Endothelial cell (in vitro differentiated cells): ENCODE measurements at places on chromosomes 3 and 15.

DNA sequence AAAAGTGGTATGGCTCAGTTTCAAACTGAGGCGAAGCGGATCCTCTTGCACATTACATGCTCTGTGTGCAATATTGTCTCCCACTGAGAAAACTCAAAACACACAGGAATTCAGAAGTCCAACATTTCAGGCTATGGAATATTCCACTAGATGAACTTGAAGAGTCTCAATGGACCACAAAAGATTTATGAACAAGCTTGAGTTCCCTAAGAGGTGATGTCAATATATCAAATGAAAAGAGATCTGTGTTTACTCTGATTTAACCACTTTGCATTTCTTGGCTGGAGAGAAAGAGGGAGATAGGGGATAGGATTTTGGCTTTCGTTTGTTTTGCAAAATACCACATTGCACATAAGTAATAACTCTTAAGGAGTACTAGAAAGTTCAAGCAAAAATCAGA lies 20.3 kb downstream of the PDZRN3 start:
- no peak overlapping the region for H3K4me3 ChIP-seq
- no peak overlapping the region for H3K27ac ChIP-seq
- H3K36me3 ChIP-seq = no peaks in the 10 kb centered on the region
- H3K4me1 ChIP-seq = no peaks in the 10 kb centered on the region
- DNase-seq = no peak

- DNase-seq = no peak
- no peak overlapping the region for H3K27ac ChIP-seq
- H3K4me3 ChIP-seq = no peak overlapping the region
- H3K36me3 ChIP-seq = no peaks in the 10 kb centered on the region
These were observed 218.0 kb upstream of the ROBO1 start for GRCh38 chr3:79985816-79986215.

DNA sequence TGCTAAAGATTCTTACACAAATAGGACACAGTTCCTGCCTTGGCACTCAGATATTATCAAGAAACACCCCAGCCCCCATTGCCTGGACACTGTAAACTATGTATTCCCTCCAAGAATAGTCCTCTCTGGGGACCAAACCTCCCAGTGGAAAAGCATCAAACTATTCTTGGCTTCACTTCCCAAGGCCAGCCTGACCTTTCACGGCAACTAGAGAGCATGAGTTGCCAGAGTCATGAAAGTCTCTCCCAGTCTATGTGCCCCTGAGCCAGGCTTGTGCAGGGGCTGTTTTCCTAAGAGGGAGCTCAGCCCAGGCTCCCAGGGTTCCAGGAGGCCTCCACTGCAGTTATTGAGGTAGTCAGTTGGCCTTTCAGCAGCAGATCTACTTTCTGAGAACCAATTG lies 251.9 kb upstream of the TGFBR2 start:
- no peaks in the 10 kb centered on the region for H3K27me3 ChIP-seq
- no peak overlapping the region for H3K4me3 ChIP-seq
- H3K4me1 ChIP-seq = peaks cover 34% of the 10 kb centered on the region

GRCh38 chr3:193716150-193716549 lies 123.1 kb downstream of the OPA1 start:
- peaks cover 6% of the 10 kb centered on the region for H3K27me3 ChIP-seq
- no peak overlapping the region for H3K27ac ChIP-seq
- no peak overlapping the region for H3K4me3 ChIP-seq
- peaks cover 15% of the 10 kb centered on the region for H3K36me3 ChIP-seq

DNA sequence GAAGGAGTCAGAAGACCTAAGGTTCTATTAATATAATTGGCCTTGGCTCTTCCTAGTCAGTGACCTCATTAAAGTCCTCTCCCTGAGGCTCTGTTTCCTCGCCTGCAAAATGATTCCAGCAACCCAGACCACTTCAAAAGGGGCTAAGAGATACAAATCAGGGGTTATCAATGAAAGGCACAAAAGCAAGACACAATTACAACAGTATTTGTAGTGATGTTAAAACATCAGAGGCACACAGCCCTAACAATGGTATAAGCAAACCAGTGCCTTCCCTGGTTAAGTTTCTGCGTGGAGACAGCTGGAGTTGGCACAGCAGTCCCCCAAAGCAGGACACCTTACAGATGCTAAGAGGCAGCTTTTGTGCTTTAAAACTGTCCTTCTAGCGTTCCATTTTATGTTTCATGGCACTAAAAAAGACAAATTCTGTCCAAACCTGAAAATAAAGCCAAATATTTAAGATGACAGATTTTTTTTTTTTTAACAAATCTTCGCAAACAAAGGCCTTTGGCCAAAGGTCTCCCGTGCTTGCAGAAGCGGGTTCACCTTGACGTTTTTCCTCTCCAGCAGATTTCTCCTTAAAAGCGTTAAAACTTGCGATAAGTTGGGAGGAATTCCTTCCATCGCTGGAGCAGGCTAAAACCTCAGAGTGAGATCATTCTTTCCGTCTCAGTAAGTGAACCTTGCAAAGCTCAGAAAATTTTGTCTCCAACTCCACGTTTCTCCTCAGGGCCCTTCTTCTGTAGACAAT lies 999 bp downstream of the ZNF280D start:
- H3K27ac ChIP-seq = peak overlapping the region; percentile 97
- peaks cover 18% of the 10 kb centered on the region for H3K4me1 ChIP-seq
- H3K36me3 ChIP-seq = peaks cover 17% of the 10 kb centered on the region
- H3K27me3 ChIP-seq = peaks cover 4% of the 10 kb centered on the region
- H3K4me3 ChIP-seq = peak overlapping the region; percentile 97

DNA sequence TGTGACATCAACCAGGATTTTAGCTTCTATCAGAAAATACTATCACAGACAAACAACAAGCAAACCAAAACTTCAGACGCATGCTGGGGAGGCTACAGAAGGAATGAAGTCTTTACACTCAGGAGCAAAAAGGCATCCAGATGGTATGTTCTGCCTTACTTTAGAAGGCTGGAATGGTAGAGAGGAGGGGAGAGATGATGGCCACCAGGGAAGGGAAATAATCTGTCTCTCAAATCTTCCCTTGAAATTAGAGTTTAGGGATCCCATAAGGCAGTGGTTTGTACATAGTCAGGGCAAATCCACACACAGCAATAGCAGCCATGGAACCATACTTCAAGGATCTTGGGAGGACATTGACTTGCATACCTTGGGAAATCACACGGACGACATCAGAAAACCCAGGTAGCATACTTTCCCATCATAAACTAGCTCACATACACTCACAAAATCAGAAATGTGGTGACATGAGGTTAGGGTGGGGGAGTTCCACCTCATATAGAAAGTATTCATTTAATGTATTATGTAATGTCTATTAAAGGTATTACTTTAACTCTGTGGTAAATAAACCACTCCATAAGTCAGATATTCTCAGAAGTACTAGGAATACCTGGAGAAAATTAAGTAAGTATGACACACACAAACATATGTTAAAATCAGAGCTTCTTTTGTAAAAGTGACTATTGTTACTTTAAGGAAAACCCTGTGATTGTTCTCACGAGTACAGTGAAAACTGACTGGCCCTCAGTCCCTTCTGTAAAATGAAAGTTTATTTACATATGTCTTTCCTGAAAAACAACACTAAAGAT lies 9.4 kb downstream of the BTLA start:
- no peaks in the 10 kb centered on the region for H3K27me3 ChIP-seq
- peak overlapping the region; percentile 65 for H3K27ac ChIP-seq
- DNase-seq = no peak

DNA sequence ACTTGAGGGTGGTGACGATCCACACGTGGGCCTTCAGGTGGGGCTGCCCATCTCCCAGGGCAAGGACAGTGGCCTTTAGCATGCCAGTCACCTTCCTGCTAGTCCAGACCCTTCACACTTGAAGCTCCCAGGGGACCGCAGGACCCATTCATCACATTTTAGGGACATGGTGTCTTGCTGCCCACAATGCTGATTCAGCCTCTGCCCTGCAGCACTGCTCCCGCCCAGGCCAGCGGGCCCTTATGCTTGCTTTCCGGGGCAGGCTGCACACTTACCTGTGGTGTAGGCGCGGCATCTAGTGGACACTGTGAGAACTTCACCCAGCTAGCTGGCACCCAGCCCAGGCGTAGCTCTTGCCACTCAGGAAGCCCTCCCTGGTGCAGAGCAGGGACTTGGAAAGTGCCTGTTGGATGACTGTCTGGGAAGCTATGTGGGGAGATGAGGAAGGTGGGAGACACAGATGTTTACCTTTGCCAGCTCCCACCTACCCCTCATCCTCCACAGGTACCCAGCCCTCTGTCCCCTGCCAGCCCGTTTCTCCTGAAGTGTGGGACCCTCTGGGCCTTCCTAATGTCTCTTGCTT lies 26.3 kb upstream of the NR2C2 start:
- DNase-seq = peak; percentile 78
- H3K4me1 ChIP-seq = peaks cover 6% of the 10 kb centered on the region
- H3K27ac ChIP-seq = peak overlapping the region; percentile 57
- no peak overlapping the region for H3K4me3 ChIP-seq
- peaks cover 31% of the 10 kb centered on the region for H3K27me3 ChIP-seq

DNA sequence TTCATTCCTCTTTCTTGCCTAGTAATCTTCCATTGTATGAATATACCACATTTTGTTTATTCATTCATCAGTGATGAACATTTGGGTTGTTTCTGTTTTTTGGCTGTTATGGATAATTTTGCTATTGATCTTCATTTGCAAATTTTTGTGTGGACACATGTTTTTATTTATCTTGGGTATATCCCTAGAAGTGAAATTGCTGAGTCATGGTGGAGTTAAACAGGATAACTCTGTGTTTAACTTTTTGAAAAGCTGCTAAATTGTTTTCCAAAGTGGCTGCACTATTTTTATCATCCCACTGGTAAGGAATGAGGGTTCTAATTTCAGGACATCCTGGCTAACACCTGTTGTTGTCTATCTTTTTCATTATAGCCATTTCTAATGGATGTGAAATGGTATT lies 74.6 kb upstream of the ARL6 start:
- H3K4me3 ChIP-seq = no peak overlapping the region
- no peak for DNase-seq
- H3K27me3 ChIP-seq = no peaks in the 10 kb centered on the region
- no peaks in the 10 kb centered on the region for H3K4me1 ChIP-seq
- H3K36me3 ChIP-seq = no peaks in the 10 kb centered on the region

- H3K4me1 ChIP-seq = peaks cover 8% of the 10 kb centered on the region
- no peak overlapping the region for H3K27ac ChIP-seq
- no peak for DNase-seq
These were observed 6.4 kb downstream of the TMIE start for GRCh38 chr3:46707601-46708011.

DNA sequence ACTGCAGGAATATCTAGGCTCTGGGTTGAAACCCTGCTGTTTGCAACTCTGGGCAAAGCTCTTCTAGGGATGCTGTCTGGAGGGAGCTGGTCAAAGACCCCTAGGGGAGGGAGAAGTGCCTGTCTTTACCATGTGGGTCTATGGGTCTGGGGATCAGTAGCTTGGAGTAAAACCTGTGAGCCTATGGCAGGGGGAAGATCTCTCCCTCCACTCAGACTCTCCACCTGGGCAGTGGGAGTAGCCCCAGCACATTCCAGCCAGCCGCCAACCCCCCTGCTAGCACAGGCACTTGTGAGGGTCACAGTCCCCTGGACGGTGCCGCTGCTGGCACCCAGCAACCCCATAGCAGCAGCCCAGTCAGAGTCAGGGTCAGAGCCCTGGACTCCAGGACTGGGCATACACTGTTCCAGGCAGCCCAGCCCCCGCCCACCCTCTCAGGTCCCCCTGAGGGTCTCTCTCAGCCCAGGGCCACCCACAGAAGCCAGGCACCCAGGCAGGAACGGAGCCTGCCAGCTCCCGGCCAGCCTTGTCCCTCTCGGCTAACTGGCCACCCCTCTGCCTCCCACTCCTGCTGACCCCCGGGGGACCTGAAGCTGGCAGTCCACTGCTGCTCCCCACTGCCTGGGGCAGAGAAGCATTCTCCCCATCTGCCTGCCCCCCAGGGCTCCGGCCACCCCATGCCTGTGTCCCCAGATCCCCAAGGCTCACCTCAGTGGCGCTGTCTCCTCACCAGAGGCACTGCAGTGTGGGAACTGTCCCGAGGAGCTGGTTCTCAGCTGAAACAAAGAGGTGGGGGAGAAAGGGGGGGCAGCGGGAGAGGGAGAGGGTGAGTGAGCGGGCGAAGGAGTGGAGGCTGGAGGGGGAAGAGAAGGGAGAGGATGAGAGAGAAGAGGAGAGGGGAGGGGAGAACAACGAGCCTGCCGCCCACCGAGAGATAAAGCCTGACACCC lies 10.8 kb downstream of the GLYCTK start:
- H3K4me3 ChIP-seq = peak overlapping the region; percentile 69
- H3K27me3 ChIP-seq = peaks cover 16% of the 10 kb centered on the region
- DNase-seq = no peak
- H3K4me1 ChIP-seq = peaks cover 18% of the 10 kb centered on the region

DNA sequence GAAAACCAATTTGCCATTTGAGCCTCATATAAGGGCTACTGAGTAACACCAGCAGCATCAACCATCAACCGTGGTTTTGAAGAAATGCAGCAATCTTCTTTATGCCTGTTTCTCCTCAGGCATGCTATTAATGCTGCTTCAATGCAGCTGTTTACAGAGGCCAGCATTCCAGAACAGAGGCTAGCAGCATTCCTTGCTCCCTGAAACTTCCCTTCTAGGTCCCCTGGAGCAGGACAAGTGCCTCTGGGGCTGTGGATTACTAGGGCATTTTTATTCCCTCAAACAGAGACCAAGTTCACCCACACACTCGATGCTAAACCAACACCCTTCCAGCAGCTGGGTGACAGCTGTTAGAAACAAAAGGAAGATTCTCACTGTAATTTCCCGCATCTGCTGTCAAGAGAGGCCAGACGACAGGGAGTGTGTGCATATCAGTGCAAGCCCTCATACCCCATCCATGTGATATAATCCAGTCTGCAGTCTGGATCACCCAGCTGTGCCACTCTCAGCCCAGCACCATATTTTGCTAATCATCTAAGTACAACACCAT lies 57.5 kb downstream of the HOMER2 start:
- DNase-seq = no peak
- no peak overlapping the region for H3K27ac ChIP-seq
- no peaks in the 10 kb centered on the region for H3K4me1 ChIP-seq
- H3K36me3 ChIP-seq = no peaks in the 10 kb centered on the region

DNA sequence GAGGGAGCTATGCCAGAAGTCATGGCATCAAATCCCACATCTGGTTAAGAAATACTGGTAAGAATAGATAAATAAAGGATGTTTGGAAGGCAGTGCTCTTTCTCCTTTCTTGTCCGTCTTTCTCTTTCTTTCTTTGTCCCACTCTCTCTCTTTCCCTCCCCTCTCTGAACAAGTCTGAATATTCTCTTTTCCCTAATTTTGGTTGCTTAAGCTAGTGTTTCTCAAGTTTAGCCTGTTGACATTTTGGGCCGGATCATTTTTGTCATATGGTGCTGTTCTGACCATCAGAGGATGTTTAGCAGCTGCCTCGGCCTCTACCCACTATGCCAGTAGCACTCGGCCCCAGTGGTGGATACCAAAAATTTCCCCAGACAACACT lies 405.3 kb upstream of the C2CD4B start:
- no peak overlapping the region for H3K27ac ChIP-seq
- peaks cover 5% of the 10 kb centered on the region for H3K27me3 ChIP-seq
- DNase-seq = no peak
- peaks cover 8% of the 10 kb centered on the region for H3K4me1 ChIP-seq

- no peak overlapping the region for H3K27ac ChIP-seq
- no peaks in the 10 kb centered on the region for H3K4me1 ChIP-seq
- DNase-seq = no peak
- H3K36me3 ChIP-seq = peaks cover 34% of the 10 kb centered on the region
These were observed 22.6 kb downstream of the SLC51A start for GRCh38 chr3:196238612-196239560.
